ENCODE measurements at places on chromosomes 1 and 21.

DNA sequence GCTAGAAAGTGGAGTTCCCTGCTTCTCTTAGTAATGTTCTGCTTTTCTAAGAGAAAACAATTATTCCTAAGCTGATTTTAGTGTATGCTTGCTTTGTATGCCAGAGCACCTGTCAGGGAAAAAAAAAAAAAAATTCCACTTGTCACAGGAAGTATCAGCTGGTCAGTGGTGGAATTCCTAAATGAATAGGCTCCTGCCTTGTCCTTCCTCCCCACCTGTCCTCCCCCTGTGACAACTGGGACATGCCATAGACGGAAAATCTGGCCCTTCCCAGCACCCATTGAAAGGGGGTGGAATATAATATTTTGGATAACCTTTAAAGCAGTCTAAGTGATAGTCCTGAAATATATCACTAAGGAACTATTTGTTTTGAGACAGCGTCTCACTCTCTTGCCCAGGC, 10.8 kb downstream of the FNDC5 start:
- no peak for DNase-seq

- DNase-seq = no peak
Measured at GRCh38 chr1:216410026-216410425, 13.2 kb downstream of the USH2A start.

- no peak for DNase-seq
Measured at GRCh38 chr1:19577561-19577960, 66.5 kb upstream of the NBL1 start.

DNA sequence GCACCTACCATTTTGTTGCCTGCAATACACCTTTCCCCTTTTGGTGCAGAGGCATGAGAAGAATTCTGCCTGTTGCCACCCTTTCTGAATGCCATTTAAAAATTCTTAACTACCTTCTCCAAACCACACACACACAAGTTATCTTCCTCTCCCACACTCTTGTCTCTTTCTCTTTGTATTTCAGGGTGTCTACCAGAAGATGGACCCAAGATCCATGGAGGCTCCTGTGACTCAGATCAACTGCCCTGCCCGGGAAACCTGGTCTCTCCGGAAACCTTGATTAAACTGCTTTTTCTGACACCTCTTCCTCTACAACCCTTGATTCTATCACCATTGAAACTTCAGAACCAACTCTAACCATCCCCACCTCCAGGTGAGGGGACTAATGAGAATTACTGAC, 2.4 kb upstream of the TARS2 start:
- no peak for DNase-seq

DNA sequence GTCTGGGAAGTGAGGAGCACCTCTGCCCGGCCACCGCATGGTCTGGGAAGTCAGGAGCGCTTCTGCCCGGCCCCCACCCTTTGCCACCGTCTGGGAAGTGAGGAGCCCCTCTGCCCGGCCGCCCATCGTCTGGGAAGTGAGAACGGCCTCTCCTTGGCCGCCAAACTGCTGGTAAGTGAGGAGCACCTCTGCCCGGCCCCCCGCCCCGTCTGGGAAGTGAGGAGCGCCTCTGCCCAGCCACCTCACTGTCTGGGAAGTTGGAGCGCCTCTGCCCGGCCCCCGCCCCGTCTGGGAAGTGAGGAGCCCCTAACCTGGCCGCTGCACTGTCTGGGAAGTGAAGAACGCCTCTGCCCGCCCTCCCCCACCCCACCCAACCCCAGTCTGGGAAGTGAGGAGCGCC, 22.6 kb downstream of the KCNH1 start:
- no peak for DNase-seq

DNA sequence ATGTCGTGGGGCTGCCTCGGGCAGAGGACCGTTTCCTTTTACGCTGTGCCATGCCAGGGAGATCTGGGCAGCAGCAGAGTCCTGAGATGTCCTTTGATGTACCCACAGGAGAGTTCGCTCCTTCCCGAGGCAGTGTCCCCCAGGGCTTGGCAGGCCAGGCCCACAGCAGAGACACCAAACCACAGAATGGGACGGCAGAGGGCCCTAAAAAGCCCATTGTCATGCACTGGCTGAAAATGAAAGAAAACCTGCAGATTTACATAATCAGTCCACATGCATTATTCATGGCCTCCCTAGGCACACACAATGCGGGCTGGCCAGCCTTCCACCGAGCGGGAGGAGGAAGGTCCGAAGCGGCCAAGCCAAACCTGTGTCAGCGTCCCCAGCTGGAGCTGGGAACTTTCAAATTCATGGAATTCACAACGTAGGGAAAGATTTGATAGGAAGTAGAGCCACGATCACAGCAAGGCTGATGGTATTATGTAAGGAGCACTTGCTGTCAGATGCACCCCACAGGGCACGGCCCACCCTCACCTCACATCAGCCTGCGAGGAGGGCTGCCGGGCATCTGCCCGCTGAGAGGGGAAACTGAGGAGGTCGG, 25.3 kb upstream of the EFHD2 start:
- DNase-seq = no peak

- DNase-seq = no peak
Measured at GRCh38 chr1:119636491-119637089, 11.5 kb downstream of the ZNF697 start.

- no peak for DNase-seq
Measured at GRCh38 chr1:56370513-56370912, 208.8 kb downstream of the PLPP3 start.

DNA sequence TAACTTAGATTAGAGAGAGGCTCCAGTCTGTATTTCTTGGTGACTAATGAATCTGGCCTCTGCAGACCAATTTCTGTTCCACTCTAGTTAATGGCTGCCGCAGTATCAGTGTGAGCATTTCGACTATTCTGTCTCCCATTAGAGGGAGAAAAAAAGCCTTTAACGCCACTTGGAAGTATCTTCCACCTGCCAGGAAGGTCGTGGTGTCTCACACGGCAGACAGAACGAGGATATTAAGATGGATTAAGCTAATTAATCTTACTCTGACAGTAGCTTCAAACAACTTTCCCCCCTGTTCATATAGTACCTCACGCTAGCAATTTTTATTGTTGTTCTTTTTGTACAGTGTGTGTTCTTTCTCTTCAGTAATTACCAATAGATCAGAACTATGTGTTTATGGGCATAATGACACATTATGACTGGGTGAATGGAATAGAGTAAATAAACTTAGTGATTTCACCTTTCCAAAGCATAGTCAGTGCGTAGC, 153.8 kb downstream of the ADGRL2 start:
- no peak for DNase-seq

DNA sequence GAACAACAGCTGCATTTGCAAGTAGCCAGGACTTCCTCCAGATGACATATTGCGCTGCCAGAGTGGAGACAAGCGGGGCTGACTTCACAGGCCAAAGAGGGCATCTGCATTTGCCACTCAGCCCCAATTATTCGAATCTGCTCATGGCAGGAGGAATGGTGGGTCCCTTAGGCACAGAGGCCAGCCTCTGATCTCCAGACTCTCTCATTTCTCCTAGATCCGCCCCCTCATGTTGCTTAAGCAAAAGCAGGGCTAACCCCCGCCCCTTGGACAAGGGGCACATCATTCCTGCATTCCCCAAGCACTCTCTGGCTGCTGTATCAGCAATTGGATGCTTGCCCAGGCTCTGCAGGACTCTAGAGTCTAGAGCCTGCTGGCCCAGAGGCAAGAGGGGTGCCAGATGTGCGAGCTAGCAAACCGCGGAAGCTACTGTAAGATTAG, 262.4 kb downstream of the ST6GALNAC3 start:
- no peak for DNase-seq

GRCh38 chr1:18015719-18016118, 91.9 kb upstream of the IGSF21 start:
- no peak for DNase-seq

Data from GOT3 (cell line).